Activated CD8-positive, alpha-beta memory T cell treated with anti-CD3 and anti-CD28 coated beads for 36 hours (primary cell): ENCODE measurements at places on chromosomes 13 and 19. TPM values are rescaled to one million over a fixed set of nuclear protein-coding genes. Genes with fewer than 3 reads are reported as not detected.

The TPTE2 gene
- not detected for total RNA-seq

The CGB3 gene
- total RNA-seq = not detected

The EBI3 gene
- 9.7 TPM for total RNA-seq

The USHBP1 gene
- not detected for total RNA-seq

The MAMSTR gene
- total RNA-seq = 1.0 TPM

The CDX2 gene
- total RNA-seq = not detected

The ZSCAN22 gene
- 5.3 TPM for total RNA-seq

The KLK12 gene
- total RNA-seq = not detected
